Activated T-helper 2 cell treated with anti-CD3 and anti-CD28 coated beads, Interferon-gamma antibody, Interleukin-2, Interleukin-4, amounts not matched to agents 10 μg/mL and 5 μg/mL and 100 μg/mL, durations not matched to agents 14 hours and 24 hours and 36 hours (primary cell): ENCODE measurements at places on chromosomes 11 and 22. TPM values are rescaled to one million over a fixed set of nuclear protein-coding genes. Genes with fewer than 3 reads are reported as not detected.

Gene POU2AF3
- total RNA-seq, result 0.16 TPM in 1 of 2 replicates, not detected in the other

Gene SMTNL1
- total RNA-seq, result not detected in 2 replicates

Gene RTN4RL2
- total RNA-seq, result 0.18 TPM in 1 of 2 replicates, not detected in the other

Gene PRRG4
- total RNA-seq, result 1.1 and 1.3 TPM in 2 replicates

Gene OR51E1
- total RNA-seq, result not detected in 2 replicates

- no peaks in the 10 kb centered on the region for H3K4me1 ChIP-seq
- DNase-seq, result no peak
- H3K4me3 ChIP-seq, result no peak overlapping the region
- no peaks in the 10 kb centered on the region for H3K27me3 ChIP-seq
- H3K36me3 ChIP-seq, result no peaks in the 10 kb centered on the region
Measured at GRCh38 chr11:61635787-61636186, 44.4 kb upstream of the DAGLA start.

DNA sequence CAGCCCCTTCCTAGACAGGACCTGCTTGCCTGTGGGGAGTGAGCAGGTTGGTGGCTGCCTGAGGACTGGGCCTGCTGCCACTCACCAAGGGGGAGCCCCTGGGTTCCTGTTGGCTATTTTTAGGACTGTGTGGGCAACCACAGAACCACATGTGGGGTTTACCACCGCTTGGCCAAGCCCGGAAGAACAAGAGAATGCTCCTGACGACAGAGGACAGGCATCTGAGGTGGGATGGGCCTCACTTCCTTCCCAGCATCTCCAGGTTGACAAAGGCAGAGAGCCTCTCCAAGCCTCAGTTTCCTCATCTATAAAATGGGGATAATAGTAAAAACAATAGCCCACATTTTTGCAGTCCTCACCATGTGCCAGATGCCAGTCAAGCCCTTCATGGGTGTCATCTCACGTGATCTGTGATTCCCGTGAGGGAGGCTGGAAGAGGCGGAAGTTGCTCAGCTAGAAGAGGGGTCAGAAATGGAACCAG, 43.6 kb downstream of the LRRC32 start:
- peaks cover 20% of the 10 kb centered on the region for H3K36me3 ChIP-seq
- DNase-seq, result peak; percentile 69
- peak overlapping the region; percentile 94 for H3K27ac ChIP-seq

DNA sequence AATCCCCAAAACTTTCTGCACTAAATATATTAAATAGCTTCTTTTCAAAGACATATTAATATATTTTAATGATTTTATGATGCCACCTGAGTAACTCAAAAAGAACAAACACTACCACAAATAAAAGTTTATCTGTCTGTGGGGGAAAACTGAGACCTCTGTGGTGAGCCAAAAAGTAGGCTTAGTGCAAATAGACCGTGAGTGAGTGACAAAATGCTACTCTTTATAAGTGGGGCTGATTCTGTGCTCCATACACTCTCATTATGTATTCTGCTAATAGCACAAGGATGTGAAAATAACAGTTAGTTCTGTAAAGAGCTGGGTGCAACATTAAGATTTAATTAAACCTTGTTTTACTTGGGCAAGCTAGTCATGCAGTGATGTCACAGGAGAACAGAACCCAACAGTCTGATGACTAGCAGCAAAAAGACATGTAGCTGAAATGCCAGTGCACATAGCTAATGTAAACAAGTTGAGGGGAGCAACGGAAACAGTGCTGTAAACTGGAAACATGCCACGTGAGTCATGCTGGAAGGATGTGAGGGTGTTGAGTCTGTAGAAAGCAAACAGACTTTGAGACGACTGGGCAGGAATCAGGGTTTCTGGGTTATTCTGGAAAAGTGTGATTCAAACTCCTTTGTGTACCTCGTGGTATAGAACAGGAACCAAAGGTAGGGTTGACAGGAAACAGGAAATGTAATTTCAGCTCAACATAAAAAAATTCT, 1130.4 kb downstream of the LRRC4C start:
- no peaks in the 10 kb centered on the region for H3K4me1 ChIP-seq
- H3K4me3 ChIP-seq, result no peak overlapping the region
- no peak overlapping the region for H3K27ac ChIP-seq
- H3K36me3 ChIP-seq, result no peaks in the 10 kb centered on the region

GRCh38 chr11:115317277-115318185, 186.7 kb downstream of the CADM1 start:
- DNase-seq, result no peak
- H3K27me3 ChIP-seq, result peaks cover 12% of the 10 kb centered on the region
- no peaks in the 10 kb centered on the region for H3K36me3 ChIP-seq
- no peaks in the 10 kb centered on the region for H3K4me1 ChIP-seq
- H3K4me3 ChIP-seq, result no peak overlapping the region
- H3K27ac ChIP-seq, result no peak overlapping the region

- H3K4me1 ChIP-seq, result peaks cover 33% of the 10 kb centered on the region
- H3K27me3 ChIP-seq, result no peaks in the 10 kb centered on the region
- peak overlapping the region; percentile 92 for H3K4me3 ChIP-seq
- peak overlapping the region; percentile 96 for H3K27ac ChIP-seq
Measured at GRCh38 chr11:32584921-32585320, 1.3 kb downstream of the EIF3M start.

- H3K36me3 ChIP-seq, result no peaks in the 10 kb centered on the region
- no peak for DNase-seq
- H3K4me3 ChIP-seq, result no peak overlapping the region
- H3K4me1 ChIP-seq, result no peaks in the 10 kb centered on the region
- H3K27ac ChIP-seq, result no peak overlapping the region
Measured at GRCh38 chr11:33875621-33876294, 16.1 kb downstream of the LMO2 start.

GRCh38 chr11:107691000-107691750, 20.7 kb downstream of the SLN start:
- no peak overlapping the region for H3K27ac ChIP-seq
- no peak overlapping the region for H3K4me3 ChIP-seq
- H3K27me3 ChIP-seq, result peaks cover 12% of the 10 kb centered on the region
- no peaks in the 10 kb centered on the region for H3K36me3 ChIP-seq

DNA sequence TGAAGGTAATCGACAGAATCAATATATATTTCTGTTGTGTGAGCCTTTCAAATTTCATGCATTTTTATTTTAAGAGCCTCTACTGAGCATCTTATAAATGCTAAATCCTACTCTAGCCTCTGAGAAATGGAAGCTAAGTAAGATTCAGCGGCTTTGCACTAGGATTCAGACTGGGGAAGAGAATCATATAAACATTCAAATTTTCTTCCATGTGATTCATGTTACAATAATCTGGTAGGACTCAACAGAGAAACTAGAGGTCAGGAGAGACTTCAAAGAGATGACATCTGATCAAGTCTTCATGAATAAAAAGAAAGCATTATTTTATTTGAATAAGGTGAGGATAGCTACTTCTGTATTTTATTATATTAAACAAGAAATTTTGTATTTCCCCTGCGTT, 538.9 kb downstream of the DLG2 start:
- DNase-seq, result no peak
- H3K36me3 ChIP-seq, result no peaks in the 10 kb centered on the region
- no peak overlapping the region for H3K27ac ChIP-seq
- H3K4me1 ChIP-seq, result no peaks in the 10 kb centered on the region

DNA sequence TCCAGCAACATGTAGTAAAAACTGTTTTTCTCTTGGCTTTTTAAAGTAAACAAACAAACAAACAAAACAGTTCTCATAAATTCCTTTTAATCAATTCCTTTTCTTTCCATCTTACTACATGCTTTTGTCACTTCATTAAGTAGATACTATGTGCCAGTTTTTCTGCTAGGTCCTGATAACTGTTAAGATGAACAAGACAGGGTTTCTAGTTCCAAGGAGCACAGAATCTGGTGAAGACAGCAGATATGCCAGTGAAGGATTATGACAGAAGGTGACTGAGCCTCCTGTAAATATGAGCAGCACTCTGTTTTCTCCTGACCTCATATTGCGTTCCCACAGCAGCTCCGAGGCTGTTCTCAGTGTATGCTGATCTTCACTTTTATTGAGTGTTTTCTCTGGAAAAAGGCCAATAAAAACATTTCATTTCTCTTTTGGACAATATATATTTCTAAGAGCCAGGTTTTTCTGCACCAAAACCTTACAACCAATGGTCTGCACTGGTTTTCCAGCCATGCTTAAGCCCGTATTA, 45.8 kb downstream of the HEPHL1 start:
- no peak overlapping the region for H3K4me3 ChIP-seq
- no peaks in the 10 kb centered on the region for H3K36me3 ChIP-seq
- H3K27ac ChIP-seq, result no peak overlapping the region
- no peaks in the 10 kb centered on the region for H3K4me1 ChIP-seq
- no peaks in the 10 kb centered on the region for H3K27me3 ChIP-seq

- no peaks in the 10 kb centered on the region for H3K4me1 ChIP-seq
- no peaks in the 10 kb centered on the region for H3K36me3 ChIP-seq
- H3K27ac ChIP-seq, result no peak overlapping the region
- no peak for DNase-seq
- H3K27me3 ChIP-seq, result peaks cover 5% of the 10 kb centered on the region
Measured at GRCh38 chr11:112975493-112975892, 14.3 kb downstream of the NCAM1 start.

GRCh38 chr11:10401256-10401655, 53.8 kb upstream of the AMPD3 start:
- no peak for DNase-seq
- no peaks in the 10 kb centered on the region for H3K36me3 ChIP-seq
- H3K27me3 ChIP-seq, result peaks cover 6% of the 10 kb centered on the region
- H3K4me3 ChIP-seq, result no peak overlapping the region

GRCh38 chr11:68145120-68145866, 24.1 kb upstream of the CHKA start:
- no peaks in the 10 kb centered on the region for H3K36me3 ChIP-seq
- H3K27me3 ChIP-seq, result no peaks in the 10 kb centered on the region
- H3K4me3 ChIP-seq, result no peak overlapping the region
- peaks cover 9% of the 10 kb centered on the region for H3K4me1 ChIP-seq
- no peak for DNase-seq

GRCh38 chr11:14454861-14455632, 44.6 kb downstream of the COPB1 start:
- no peak overlapping the region for H3K27ac ChIP-seq
- peaks cover 66% of the 10 kb centered on the region for H3K36me3 ChIP-seq
- H3K4me1 ChIP-seq, result no peaks in the 10 kb centered on the region
- DNase-seq, result no peak

- no peak within 1 kb of the TSS for H3K27ac ChIP-seq
- DNase-seq, result no peak
- peaks cover 53% of the 10 kb centered on the region for H3K27me3 ChIP-seq
- H3K36me3 ChIP-seq, result no peaks in the 10 kb centered on the region
- no peaks in the 10 kb centered on the region for H3K4me1 ChIP-seq
- H3K4me3 ChIP-seq, result no peak within 1 kb of the TSS
Measured at GRCh38 chr11:92224407-92225124, at the start of gene FAT3. TSS of gene FAT3 (plus strand) at chr11:92224818. CDS start at chr11:92352113, 127,295 bp downstream.

DNA sequence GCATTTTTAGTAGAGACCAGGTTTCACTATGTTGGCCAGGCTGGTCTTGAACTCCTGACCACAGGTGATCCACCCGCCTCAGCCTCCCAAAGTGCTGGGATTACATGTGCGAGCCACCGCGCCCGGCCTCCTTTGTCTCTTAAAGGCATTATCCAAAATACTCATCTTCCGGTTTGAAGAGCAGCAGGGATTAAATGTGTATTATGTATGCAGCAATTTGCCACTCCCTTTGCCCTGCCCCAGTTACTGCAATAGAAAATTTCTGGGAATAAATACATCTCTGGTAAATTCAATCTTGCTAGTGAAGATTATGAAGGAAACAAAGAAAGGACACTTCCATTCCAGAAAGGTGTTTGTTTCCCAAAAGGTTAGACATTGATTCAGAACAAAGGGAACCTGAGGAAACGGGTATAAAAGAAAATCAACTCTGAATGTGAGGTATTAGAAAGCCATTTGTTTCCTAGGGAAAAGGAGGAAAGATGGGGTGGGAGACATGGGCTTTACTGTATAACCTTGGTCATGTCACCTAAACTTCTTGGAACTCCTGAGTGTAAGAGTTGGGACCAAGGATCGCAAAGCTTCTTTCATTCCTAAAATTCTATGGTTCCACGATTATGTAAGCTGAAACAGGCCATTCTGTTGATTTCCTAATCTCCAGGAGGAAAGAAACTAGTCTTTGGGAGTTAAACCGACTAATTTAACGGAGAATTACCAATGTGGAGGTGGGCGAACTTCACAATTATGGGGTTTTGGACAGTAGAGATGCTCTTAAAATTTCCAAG, 959 bp upstream of the HIPK3 start:
- H3K27me3 ChIP-seq, result peaks cover 3% of the 10 kb centered on the region
- H3K36me3 ChIP-seq, result peaks cover 7% of the 10 kb centered on the region
- H3K4me1 ChIP-seq, result peaks cover 23% of the 10 kb centered on the region
- H3K27ac ChIP-seq, result peak overlapping the region; percentile 94
- peak overlapping the region; percentile 92 for H3K4me3 ChIP-seq

DNA sequence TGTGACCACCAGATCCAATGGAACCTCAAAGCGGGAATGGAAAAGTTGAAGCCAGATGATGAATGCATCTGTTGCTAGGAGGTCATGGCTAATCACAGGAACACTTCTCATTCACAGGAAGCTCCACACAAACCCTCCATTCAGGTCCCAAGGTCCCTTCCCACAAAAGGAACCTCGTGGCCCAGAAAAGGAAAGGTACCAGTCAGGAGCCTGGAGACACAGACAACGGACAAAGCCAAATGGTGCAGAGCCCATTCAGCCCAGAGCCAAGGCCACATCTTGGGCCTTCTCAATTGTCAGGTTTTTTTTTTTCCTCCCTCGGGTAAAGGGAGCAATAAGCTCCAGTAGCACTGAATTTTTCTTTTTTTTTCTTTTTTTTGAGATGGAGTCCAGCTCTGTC, 87.0 kb downstream of the FAM168A start:
- no peaks in the 10 kb centered on the region for H3K36me3 ChIP-seq
- H3K27me3 ChIP-seq, result no peaks in the 10 kb centered on the region
- DNase-seq, result no peak
- H3K27ac ChIP-seq, result no peak overlapping the region

DNA sequence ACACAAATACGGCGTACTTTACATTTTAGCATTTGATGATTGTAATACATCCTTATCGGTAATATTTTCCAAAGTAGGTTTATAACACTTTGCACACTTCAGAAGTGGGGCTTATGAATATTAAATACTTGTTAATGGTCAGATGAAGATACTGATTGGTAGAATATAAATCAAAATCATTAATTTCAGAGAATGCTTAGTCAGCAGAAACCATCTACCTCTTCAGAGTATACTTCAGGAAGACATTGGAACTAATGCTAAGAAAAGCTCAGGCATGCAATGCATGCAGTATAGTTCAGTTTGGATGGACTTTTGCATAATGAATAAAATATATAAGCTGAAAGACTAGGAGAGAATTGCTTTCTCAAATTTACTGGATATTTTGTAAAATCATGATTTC, 19.7 kb upstream of the TECTA start:
- H3K27me3 ChIP-seq, result no peaks in the 10 kb centered on the region
- DNase-seq, result no peak
- no peaks in the 10 kb centered on the region for H3K36me3 ChIP-seq
- H3K4me1 ChIP-seq, result peaks cover 3% of the 10 kb centered on the region
- no peak overlapping the region for H3K27ac ChIP-seq
- H3K4me3 ChIP-seq, result no peak overlapping the region

GRCh38 chr22:42269432-42270175, 849 bp downstream of the TCF20 start:
- H3K36me3 ChIP-seq, result peaks cover 21% of the 10 kb centered on the region
- peaks cover 26% of the 10 kb centered on the region for H3K4me1 ChIP-seq
- peak overlapping the region; percentile 89 for H3K4me3 ChIP-seq
- no peaks in the 10 kb centered on the region for H3K27me3 ChIP-seq

GRCh38 chr11:12303421-12304149, 73.8 kb upstream of the PARVA start:
- no peak overlapping the region for H3K27ac ChIP-seq
- H3K4me3 ChIP-seq, result no peak overlapping the region
- peaks cover under 1% of the 10 kb centered on the region for H3K27me3 ChIP-seq
- no peak for DNase-seq
- no peaks in the 10 kb centered on the region for H3K4me1 ChIP-seq
- peaks cover 13% of the 10 kb centered on the region for H3K36me3 ChIP-seq
